ENCODE measurements at places on chromosomes 1 and 21. TPM values are rescaled to one million over a fixed set of nuclear protein-coding genes. Genes with fewer than 3 reads are reported as not detected.

Gene RAB7B
- total RNA-seq = not detected

Gene CASQ2
- total RNA-seq = not detected

Gene DAB1
- total RNA-seq = not detected

Gene SLC2A5
- not detected for total RNA-seq

Gene TMOD4
- 2.6 TPM for total RNA-seq

Gene CYP4A11
- not detected for total RNA-seq

Gene CFHR3
- not detected for total RNA-seq

Gene SUSD4
- total RNA-seq = not detected

Gene TMEM51
- not detected for total RNA-seq

Gene FUBP1
- 278 TPM for total RNA-seq

Gene OR2M3
- total RNA-seq = not detected

Gene FH
- total RNA-seq = 101 TPM

Gene LCE7A
- total RNA-seq = not detected

Gene ECM1
- total RNA-seq = 2.6 TPM

Gene CELA3A
- total RNA-seq = not detected

Gene IL10
- total RNA-seq = 5.0 TPM

Gene KCND3
- total RNA-seq = not detected

Gene HEYL
- total RNA-seq = 0.10 TPM

Gene GNG12
- total RNA-seq = 0.12 TPM

Gene HOOK1
- 2.4 TPM for total RNA-seq

Gene TSPAN1
- not detected for total RNA-seq

Gene IVL
- total RNA-seq = not detected

Gene HES5
- total RNA-seq = not detected

Gene CMPK1
- 100.0 TPM for total RNA-seq

Gene FAM43B
- not detected for total RNA-seq

Gene S100A7A
- total RNA-seq = not detected
